ENCODE measurements at places on chromosomes 6 and 20.

- DNase-seq, result no peak
Measured at GRCh38 chr20:16808796-16809195, 60.6 kb downstream of the OTOR start.

DNA sequence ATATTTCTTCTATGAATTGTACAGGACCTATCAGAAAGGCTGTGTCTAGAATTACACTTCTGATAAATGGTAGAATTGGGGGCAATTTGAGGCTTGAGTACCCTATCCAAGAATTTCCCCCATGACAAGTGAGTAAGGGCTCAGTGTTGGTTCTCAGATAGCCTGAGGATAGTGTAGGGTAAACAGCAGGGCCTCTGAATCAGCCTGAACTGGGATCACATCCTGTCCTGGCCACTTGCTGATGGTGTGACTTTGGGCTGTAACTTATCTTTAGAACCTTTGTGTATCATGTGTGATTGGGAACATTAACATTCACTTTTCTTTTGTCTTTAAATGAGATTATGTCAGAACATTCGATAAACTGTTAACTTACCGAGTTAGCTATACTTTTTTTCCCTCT, 151.0 kb downstream of the CLIC5 start:
- DNase-seq, result no peak

GRCh38 chr6:113585246-113585645, 271.9 kb upstream of the MARCKS start:
- no peak for DNase-seq

- DNase-seq, result no peak
Measured at GRCh38 chr6:113539623-113540022, 317.5 kb upstream of the MARCKS start.

DNA sequence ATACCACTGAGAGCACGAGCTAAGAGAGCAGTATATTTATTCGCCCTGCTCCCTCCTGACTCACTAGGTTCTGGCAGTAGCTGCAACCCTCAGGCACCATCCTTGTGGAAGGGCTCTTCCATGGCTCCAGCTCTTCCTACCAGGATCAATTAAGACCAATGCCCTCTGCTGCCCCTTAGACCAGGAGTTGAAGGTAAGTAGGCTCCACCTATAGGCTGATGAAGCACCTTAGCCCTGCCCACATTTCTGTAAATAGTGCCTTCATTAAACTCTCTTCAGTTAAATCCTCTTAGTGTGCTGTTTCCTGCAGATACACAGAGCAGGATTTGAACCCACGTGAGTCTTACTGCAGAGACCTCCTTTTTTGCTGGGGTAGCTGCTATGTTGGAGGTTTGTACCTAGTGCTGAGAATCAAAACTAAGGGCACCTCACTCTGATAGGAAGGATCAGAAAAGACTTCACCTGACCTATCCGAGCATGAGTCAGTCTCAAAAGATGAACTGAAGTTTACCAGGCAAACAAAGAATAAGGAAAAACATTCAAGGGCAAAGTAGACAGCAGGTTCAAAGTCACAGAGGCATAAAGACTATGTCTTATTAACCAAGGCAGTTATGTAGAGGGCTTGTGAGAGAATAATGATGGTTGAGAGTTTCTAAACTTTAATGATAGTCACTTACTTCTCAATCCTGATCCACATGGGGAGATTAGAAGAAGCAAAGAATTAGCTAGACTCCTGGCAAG, 56.9 kb upstream of the BEND6 start:
- no peak for DNase-seq

GRCh38 chr6:122610690-122611455, 668 bp downstream of the PKIB start:
- DNase-seq, result peak; percentile 4

- no peak for DNase-seq
Measured at GRCh38 chr6:110629153-110629552, 152.7 kb upstream of the SLC22A16 start.

- no peak for DNase-seq
Measured at GRCh38 chr6:46556053-46556452, 64.8 kb upstream of the RCAN2 start.

DNA sequence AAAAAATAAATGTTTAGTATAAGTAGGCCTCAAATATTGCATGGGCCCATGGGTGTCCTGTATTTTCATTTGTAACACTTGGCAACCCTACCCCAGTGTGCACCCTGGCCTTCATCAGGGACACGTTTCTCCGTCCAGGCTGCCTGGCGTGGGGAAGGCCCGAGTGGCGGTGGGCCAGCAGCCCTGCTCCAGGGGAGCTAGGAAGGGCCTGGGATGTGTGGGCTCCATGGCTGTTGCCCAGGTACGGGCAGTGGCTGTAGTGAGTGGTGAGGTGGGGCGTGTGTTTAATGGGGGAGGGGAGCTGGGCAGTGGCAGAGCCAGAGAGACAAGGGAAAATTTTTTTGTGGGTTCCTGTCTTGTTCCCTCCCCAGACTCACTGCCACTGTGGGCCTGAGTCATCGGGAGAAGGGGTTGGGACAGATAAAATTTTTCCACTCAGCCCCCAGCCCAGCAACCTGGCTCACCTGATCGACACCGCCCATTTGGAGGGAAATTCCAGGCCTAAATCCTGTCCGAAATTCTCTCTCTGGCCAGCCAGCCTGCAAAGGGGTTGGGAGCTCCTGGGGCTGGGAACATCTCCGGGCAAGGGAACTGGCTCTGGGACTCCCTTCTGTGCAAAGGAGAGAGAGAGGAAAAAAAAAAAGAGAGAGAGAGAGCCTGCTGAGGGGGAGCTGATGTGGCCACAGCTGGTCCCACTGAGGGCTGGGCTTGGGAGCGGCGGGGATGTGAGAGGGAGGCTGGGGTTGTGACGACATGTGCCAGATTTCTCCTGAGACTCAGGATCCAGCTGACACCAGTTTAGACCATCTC, 32.5 kb upstream of the VEGFA start:
- DNase-seq, result no peak

GRCh38 chr6:63839485-63839884, 203.9 kb downstream of the PHF3 start:
- no peak for DNase-seq

GRCh38 chr6:154709621-154710020, 23.6 kb upstream of the SCAF8 start:
- no peak for DNase-seq

DNA sequence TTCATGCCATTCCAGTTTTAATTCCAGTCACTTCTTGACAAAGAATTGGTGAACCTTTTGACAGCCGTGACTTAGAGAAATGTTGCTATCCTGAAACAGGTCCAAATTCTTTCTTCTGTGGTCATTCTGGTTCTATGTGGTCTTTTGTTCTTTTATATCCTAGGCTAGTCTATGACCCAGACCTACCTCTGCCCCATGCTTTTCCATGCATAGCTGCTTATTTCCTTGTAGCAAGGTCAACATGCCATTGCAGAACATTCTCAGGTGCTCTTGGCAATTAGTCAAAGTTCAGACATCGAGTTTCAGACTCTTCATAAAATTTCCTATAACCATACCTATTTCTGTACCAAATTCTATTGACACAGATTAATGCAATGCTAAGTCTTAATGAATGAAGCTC, 202.6 kb downstream of the PLCB1 start:
- no peak for DNase-seq

DNA sequence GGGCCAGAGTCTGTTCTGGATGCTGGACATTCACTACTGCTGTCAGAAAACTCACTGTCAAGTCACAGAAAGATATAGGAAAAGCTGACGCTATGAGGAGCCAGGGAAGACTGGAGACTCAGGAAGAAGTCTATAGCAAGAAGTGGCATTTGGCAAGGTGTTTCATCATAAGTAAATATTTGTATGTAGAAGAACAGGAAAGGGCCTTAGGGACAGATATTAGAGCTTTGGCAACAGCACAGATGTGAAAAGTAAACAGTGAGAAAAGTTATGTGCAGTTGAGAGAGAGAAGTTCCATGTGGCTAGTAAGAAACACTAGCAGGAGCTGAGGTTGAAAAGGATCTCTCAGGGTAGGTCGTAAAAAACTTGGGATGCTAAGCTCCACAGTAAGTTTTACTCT, 868.9 kb downstream of the PHF3 start:
- DNase-seq, result no peak

GRCh38 chr6:136435101-136435500, 115.1 kb downstream of the MAP7 start:
- no peak for DNase-seq

DNA sequence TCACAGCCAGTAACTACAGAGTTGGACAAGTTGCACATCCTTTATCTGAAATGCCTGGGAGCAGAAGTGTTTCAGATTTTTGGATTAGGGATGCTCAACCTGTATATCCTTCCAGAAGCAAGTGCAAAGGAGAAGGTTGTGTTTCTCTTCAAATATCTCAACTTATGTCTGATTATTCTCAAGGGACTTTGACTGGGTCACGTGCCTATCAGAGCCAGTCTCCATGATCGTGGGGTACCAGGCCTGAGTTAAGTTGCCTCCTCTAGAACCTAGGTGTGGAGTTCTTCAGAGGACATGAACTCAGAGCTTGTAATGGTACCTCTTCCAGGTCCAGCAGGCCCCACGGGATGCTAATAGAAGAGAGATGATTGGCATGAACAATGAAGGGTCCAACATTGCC, 7.8 kb downstream of the CD83 start:
- DNase-seq, result no peak

GRCh38 chr6:68226460-68226859, 408.6 kb upstream of the ADGRB3 start:
- DNase-seq, result no peak

GRCh38 chr6:155245831-155246230, 18.0 kb upstream of the CLDN20 start:
- DNase-seq, result no peak

DNA sequence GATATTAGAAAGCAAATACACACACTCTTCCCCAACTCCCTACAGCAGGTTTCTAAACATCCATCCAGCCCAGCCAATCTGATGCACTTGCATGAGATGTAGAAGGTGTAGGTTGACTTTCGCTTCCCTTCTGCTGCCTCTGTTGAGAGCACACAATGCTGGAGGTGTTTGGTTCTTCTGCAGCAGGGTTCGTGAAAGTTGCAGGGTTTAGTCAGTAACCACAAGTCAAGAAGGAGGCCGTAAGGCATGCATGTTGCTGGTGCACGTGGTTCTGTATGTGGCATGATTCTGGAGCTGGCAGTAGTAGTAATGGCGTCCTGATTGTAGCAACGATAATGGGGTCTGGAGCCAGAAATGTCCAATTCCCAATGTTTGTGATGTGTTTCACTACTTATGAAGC, 53.0 kb downstream of the DEK start:
- DNase-seq, result peak; percentile 31

DNA sequence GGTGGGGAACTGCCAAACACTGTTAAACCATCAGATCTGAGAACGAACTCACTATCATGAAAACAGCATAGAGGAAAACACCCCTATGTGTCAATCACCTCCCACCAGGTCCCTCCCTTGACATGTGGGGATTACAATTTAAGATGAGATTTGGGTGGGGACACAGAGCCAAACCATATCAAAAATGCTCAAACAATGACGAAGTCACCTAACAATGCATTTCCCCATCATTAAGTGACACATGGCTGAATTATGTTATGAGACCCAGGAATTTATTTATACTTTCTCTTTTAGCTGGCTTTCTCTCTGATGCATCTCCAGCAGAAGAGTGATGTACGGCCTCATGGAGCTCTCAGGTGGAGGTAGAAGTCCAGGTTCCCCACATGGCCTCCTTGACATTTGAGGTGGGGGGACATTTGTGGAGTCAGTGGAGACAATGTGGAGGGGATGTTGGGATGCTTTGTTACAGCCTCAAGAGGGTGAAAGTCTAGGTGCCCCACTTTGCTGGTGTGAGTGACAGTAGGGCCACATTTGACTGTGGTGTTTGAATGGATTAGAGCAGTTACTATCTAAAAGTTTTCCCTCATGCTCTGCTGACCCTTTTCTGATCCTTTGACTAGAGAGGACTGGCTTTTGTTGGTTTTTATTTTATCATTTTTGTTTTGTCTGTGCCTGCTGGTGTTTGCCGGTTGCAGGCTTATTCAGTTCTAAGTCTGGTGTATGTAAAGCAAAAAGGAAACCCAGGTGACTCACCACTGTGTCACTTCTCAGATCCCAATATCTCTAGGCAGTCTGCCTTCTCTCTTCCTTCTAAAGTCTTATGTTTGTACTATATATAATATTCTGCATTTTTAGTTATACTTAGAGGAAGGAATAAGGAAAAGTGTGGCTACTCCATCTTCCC, 18.5 kb upstream of the DCBLD1 start:
- peak; percentile 14 for DNase-seq

DNA sequence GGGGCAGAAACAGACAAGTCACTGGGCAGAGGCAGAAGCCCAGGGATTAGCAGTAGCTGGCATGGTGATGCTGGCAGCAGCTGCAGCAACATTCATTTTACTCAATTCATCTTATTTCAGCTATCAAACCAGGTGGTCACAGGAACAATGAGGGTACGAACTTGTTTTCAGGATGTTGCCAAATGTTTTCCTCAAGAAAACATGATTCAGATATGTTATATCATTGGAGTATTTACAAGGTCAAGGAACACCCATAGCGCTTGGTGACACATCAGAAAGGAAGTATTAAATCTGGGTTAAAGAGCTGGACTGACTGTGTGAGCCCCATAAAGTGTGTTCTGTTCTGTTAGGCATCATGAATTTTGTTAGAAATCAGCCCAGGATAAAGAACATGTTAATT, 456.9 kb upstream of the ID4 start:
- no peak for DNase-seq

GRCh38 chr20:18831830-18832499, 18.4 kb downstream of the SCP2D1 start:
- DNase-seq, result no peak

DNA sequence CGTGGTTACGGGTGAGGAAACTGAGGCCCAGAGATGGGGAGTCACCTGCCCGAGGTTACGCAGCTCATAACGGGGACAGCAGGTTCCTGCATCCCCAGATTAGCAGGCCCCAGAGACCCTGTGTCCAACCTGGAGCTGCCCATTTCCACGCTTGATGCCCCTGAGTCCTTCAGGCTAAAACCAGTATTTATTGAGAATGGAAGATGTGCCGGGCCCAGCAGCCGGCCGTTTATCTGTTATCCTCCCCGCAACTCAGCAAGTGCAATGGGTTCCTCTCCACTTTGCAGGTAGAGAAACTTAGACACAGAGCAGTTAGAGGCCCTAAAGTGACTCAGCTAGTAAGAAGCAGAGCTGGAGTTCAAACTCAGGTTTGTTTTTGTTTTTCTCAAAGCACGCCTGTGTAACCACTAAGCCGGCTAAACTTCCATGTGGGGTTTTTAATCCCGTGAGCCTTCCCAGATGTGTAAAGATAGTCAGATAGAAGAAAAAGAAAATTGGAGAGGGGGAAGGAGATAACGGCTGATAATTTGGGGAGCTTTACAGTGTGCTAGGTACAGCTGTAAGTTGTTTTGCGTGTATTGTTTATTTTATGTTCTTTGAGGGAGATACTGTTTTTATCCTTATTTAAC, 775 bp downstream of the PFDN4 start:
- peak; percentile 14 for DNase-seq

DNA sequence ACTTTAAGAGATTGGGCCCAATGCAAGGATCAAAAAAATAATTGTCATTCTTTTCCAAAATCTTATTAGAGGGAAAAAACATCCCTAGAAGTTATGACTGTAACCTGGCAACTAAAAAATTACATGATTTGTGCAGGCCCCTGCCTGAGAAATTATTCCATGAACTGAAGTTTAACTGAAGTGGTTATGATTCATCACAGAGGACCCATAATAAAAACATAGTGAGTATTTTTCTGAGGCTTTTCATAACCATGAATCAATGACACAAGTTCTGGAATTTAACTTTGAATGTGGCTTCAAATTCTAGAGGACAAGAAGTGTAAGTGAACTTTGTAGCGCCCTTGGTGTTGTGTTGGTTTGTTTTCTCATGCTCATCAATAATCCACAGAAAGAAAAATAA, 31.1 kb upstream of the CARMIL1 start:
- no peak for DNase-seq

- DNase-seq, result no peak
Measured at GRCh38 chr20:11459090-11459890, 458.4 kb upstream of the BTBD3 start.

- DNase-seq, result no peak
Measured at GRCh38 chr6:8110725-8111124, 8.4 kb upstream of the EEF1E1 start.

All from stimulated activated CD4-positive, alpha-beta T cell treated with anti-CD3 and anti-CD28 coated beads, Interleukin-4, amount 100 ng/mL, for 24 hours (primary cell).